Astrocyte of the spinal cord (primary cell): ENCODE measurements at places on chromosomes 16 and 17.

DNA sequence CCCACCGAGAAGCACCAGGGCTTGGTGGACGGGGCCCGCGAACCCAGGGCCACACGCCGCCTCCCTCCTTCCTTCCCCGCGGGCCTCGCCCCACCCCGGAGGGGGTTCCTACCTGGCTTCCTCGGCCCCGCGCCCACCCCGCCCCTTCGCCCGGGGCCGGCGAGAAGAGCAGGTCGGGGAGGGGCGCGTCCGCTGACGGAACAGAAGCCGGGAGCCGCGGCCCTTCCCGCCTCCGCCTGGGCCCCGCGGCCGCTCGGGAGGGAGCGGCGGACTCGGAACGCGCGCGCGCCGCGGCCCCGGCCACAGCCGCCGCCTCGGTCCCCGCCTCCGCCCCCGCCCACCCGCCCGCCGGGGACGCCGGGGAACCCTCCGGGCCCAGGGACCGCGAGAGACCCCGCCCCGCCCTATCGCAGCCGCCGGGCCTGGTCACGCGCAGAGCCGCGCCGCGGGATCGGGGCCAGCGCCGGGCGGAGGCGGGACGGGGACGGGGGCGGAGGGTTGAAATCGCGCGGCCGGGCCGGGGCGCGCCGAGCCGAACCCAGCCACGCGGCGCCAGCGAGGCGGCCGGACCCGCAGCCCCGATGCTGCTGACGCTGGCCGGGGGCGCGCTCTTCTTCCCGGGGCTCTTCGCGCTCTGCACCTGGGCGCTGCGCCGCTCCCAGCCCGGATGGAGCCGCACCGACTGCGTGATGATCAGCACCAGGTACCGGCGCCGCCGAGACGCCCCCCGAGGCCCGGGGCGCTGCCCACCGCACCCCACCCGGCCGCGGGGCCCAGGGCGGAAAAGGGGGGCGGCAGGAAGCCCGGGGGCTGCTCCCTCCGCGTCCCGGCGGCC is at the start of gene TLCD3A:
TSS of gene TLCD3A (plus strand) at position 530 of the 835 bp plus-strand sequence. CDS start at position 582, 52 bp downstream.
- DNase-seq: peak; percentile 50

DNA sequence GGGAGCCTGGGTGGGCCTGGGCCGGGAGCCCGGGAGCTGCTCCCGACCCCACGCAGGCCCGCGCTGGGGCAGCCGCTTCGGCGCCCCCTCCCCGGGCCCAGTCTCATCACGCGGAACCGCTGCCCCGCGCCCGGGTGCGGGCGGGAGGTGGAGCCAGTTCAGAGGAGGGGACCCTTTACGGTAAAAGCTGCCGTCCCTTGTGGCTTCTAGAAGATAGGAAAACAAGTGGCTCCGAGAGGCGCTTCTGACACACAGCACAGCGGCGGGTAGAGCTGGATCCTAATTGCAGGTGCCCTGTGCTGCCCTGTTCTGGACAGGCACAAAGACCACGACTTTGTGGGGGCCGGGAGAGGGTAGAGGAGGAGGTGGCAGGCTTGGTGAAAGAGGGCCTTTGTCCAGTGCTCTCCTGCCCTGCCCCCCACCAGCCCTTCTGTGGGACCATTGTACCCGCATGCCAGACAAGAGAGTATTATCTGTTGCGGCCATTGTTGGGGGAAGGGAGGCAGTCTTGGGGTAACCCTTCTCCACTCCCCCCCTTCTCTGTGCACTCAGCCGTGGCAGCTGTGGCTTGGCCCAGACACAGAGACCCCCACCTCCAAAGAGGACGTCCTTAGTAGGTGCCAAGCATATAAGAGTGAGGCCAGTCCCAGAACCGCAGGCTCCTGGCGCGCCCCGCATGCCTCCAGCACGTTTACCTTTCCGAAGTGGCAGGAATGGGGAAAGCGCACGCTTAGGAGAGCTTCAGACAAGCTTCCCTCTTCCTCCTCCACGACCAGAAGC is 736 bp downstream of the CNP start:
- DNase-seq: no peak

- no peak for DNase-seq
These were observed 50.7 kb upstream of the DOC2B start for GRCh38 chr17:231966-232807.

GRCh38 chr17:16918443-16918842 is 53.5 kb downstream of the TNFRSF13B start:
- no peak for DNase-seq

GRCh38 chr16:17802571-17802970 is 331.8 kb upstream of the XYLT1 start:
- peak; percentile 17 for DNase-seq

- peak; percentile 32 for DNase-seq
These were observed 724 bp downstream of the UBE2I start for GRCh38 chr16:1309888-1310831.

DNA sequence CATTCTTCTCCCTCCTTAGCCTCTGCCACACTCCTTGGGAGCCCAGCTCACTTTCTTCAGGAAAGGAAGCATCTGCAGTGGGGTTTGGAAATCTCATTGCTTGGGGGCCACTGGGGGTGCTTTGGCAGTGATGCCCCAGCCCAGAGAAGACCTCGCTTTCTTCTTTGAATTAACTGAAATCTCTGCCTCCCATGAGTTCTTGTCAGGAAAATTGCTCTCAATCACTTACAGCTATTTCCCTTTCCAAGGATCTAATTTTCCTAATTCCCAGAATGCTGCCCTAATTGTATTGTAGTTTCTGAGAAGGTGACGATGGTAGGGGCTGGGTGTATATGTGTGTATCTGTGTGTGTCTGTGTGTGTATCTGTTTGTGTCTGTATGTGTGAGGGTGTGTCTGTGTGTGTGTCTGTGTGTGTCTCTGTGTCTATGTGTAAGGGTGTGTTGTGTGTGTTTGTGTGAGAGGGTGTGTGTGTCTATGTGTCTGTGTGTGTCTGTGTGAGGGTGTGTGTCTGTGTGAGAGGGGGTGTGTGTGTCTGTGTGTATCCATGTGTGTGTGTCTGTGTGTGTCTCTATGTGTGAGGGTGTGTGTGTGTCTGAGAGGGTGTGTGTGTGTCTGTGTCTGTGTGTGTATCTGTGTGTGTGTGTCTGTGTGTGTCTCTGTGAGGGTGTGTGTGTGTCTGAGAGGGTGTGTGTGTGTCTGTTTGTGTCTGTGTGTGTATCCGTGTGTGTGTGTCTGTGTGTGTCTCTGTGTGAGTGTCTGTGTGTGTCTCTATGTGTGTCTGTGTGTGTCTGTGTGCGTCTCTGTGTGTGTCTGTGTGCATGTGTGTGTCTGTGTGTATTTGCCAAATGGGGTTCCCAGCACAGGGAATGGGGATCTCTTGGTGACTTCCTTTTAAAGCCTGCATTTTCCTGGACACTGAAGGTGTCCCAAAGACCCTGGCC is 83.5 kb upstream of the DNAJA2 start:
- no peak for DNase-seq

DNA sequence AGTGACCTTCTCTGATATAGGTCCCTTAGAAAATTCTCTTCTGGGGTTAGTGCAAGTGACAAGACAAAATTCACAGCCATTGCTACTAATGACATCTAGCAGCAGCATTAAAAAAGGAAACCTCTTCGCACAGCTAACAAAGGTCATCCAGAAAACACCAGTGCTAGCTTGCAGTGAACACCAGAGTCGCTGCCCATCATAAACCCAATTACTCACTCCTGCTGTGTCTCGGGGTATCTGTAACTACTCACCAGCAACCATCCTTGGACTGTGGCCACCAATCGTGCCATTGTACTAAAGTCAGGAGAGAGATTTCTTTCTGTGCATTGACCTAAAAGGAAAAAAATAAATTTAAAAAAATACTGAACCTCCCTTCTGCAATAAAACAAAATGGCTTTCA is 1494.7 kb upstream of the CDH8 start:
- no peak for DNase-seq

DNA sequence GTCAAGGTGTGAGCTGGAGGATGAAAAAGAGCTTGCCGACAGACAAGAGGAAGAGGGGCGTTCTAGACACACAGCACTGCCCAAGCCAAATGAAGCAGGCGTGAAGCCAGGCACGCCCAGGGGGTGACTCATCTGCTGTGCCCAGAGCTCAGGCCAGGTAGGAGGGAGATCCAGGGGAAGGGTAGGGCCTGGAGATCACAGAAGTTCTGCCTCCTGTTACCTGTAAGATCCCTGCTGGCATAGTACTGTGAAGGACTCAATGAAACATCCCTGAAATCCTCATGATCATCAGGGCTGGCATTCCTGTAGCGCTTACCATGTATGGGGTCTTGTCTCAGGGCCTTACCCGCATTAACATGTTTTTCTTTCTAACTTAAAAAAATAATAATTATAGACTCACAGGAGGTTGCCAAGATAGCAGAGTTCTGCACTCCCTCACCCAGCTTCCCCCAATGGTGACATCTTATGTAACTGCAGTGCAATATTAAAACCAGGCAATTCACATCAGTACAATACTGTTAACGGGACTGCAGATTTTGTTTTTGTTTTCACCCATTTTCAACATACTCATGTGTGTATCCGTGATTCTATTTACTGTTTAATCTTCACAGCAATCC is 158.6 kb downstream of the XYLT1 start:
- DNase-seq: no peak

GRCh38 chr17:77701996-77702395 is 256.5 kb upstream of the TNRC6C start:
- DNase-seq: no peak

DNA sequence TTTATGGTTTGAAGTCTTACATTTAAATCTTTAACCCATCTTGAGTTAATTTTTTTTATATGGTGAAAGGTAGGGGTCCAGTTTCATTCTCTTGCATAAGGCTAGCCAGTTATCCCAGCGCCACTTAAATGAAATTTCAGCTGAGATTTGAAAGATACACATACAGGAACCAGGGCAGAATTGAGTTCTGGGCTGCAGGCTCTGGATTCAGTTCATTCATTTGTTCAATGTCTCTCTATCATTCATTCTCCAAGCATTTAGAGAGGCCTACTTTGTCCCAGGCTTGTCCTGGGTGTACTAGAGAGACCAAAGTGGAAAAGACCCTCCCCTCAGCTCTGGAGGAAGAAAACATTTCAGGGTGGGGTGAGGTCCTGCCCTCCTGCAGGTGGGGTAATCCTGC is 577 bp upstream of the TRIM72 start:
- no peak for DNase-seq

- no peak for DNase-seq
These were observed 68.7 kb downstream of the AATF start for GRCh38 chr17:37017404-37017803.

- no peak for DNase-seq
These were observed 7.5 kb downstream of the TMEM235 start for GRCh38 chr17:78238823-78239488.

GRCh38 chr16:83727018-83727417 is 80.8 kb upstream of the HSBP1 start:
- peak; percentile 83 for DNase-seq

GRCh38 chr17:78224231-78225087 is 7.0 kb upstream of the TMEM235 start:
- DNase-seq: no peak

DNA sequence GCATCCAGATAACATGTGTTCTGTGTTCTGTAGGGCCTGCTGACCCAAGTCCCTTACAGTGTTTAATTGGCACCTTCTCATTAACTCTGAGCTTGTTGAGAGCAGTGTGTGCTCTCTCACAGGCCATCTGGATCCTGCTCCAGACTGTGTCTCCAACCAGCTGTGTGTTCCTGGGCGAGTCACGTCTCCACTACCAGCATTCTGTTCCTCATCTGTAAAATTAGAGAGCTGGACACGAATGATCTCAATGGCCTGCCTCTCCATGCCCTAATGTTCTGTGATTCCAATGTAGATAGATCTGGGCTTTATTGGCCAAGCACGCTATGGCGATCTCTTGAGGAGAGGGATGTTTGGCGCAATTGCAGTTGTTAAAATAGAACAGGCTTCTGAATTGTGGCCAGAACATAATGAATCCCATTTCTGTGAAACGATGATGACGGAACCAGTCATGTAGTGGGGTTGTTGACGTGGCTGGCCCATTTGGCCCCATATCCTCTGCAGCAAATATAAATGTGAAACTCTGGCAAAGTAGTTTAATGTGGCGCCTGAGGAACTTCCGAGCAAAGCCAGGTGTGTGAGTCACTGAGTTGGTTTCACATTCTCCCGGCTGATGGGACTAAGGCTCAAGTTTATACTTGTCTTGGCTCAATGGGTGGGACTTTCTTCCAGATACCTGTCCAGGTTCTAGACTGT is 22.2 kb downstream of the TBX4 start:
- no peak for DNase-seq

GRCh38 chr16:59886021-59886420 is 1151.9 kb upstream of the GOT2 start:
- DNase-seq: peak; percentile 84

DNA sequence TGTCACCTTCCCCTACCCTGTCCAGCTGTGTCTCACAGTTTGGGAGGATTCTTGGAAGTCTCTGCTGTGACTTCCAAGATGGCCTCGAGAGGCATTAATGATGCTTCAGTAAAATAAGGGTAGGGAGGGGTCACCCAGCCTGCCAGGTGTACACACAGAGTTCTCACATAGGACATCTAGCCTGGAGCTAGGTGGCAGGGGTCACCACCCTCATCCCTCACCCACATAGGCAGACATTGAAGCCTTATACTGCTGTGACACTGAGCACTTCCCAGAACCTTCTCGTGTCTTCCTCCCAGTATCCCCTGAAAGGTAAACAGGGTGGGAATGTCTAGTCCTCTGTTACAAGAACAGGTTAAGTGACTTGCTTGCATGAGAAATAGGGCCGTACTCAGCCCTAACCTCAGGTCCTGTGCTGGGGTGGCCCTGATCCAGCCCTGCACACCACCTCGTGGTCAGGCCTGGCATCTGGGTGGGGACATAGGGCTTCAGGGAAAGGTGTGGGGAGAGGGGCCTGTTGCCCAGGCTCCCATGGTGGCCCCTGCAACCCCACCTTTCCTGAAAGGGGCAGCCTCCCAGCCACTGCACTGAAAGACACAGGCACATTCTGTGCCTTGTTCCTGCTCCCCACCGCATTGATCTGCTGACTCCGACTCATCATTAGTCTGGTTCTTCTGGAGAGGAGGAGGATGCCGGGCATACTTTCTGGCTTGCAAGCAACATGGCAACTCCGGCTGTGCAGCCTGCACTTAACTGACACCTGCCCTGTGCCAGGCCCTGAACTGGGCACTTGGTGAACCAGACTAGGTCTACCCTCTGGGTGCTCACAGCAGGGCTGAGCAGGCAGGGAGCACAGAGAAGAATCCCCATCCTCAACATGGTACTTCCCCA is 3.6 kb upstream of the MMP15 start:
- peak; percentile 45 for DNase-seq

- no peak for DNase-seq
These were observed 325.3 kb downstream of the UTP18 start for GRCh38 chr17:51585514-51586104.

DNA sequence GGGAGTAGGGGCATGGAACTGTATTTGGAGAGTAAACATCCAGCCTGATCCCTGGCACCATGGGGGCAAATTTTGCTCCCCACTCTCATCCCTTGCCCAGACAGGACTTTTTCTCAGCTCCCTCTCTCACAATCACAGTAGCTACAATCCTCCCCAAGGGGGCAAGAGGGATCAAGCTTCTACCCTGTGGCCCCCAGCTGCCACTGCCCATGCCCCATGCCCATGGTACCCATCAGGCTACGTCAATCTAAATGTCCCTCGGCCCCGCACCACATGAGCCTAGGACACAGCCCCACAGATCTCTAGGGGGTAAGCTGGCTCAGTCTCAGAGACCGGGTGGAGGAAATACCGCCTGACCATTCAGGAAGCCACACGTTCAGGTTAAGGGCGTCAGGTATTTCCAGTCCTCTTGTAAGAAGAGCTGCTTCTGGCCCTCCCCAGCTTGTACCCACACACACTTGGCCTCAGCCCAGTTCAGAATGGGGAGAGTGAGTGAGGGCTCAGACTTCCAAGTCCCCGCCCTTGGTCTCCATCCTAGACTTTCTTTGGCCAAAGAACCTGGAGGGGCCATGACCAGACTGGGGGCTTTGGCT is 1.8 kb downstream of the CACNB1 start:
- DNase-seq: no peak
